H7 (cell line): ENCODE measurements at places on chromosomes 12 and 14.

DNA sequence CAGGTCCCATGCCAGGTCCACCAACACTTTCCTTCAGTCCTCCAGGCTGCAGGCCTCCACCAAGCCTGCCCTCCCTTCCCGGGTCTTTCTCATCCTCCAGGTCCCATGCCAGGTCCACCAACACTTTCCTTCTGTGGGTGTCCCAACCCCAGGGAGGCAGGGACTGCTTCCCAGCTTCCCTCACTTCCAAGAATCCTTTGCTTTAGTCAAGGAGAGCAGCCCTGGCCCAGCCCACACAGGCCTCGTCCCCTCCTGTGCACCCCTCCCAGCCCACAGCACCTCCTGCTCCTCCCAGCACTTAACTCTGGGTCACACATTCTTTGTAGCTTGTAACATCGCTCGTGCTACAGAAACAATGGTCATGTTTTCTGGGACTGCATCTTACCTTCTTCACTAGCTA, 72.9 kb downstream of the TESC start:
- DNase-seq, result no peak

DNA sequence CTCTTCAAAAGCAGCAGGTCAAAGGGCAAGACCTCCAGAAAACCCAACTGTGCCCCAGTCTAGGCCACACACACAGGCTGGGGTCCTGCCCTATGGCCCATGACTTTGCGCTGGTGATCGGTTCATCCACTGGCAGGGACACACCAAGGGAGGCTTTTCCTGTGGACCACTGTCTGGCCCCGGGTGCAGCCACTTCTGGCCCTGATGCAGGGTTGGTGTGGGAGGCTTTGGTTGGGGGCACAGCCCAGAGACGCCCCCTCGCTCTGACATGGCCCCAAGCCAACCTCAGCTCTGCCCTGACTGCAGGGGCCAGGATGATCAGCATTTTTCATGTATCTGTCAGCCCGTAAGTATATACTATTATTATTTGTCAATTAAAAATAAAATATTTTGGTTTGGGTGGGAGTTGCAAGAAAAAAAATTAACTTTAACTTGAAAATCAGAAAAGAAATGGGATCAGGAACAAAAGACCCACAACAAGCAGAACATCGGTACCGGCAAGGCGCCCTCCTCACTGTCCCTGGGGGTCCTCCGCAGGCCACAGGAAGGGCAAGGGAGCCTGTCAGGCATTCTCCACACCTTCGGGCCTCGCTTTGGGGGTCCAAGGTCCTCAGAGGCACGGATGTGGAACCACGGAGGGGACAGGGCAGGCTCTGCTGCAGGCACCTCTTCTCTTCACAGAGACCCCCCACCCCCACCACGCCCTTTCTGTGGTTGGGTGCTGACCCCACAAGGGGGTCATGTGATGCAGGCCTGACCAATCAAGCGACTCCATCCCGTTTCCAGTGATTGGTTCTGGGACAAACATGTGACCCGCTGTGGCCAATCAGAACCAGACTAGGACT, 181.5 kb upstream of the SFSWAP start:
- no peak for DNase-seq

- DNase-seq, result no peak
These were observed 177.3 kb upstream of the BMP4 start for GRCh38 chr14:54133896-54134295.

- DNase-seq, result peak; percentile 84
These were observed 62.6 kb downstream of the SMUG1 start for GRCh38 chr12:54126029-54126695.

GRCh38 chr12:63006536-63006935, 71.6 kb upstream of the PPM1H start:
- DNase-seq, result no peak

DNA sequence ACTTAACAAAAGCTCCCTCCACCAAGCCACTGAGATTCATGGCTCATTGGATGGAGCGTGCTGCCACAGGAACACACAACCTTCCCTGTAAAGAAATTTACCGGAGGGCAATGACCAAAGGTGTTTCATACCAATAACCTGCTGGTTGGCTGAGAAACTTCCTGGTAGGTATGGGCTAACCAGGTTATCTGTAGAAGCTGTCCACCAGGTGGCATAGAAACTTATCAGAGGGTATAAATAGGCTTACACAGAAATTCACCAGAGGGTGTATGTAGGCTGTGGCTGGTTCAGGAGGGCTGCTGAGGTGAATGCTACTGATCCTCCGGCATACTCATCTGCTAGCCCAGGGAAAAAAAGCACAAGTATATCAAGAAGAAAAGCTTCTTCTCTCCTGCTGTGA, 27.1 kb upstream of the MTERF2 start:
- DNase-seq, result peak; percentile 15

DNA sequence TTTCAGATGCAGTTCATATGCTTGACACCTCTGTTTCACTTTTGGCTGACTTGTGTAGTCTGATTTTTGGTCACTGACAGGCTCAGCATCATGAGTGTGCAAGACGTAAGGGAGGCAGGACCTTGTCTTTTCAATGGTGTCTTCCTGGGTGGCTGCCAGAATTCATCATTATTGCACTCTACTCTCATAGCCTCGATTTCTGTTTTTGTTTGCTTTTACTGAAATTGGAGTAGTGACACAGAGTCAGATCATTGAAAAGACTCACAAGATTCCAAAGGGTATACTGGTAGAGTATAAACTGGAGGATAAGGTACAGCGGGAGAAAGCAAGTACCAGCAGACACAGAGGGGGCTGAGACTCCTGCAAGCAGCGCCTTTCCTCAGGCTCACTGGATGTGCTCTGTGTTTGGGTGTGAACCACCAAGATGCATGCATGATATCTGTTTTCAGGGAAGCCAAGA, 126.3 kb upstream of the FGD4 start:
- DNase-seq, result no peak

- no peak for DNase-seq
These were observed 194.3 kb upstream of the RBM19 start for GRCh38 chr12:114160445-114160844.

GRCh38 chr12:49843411-49843810, 505 bp upstream of the BCDIN3D start:
- DNase-seq, result no peak

DNA sequence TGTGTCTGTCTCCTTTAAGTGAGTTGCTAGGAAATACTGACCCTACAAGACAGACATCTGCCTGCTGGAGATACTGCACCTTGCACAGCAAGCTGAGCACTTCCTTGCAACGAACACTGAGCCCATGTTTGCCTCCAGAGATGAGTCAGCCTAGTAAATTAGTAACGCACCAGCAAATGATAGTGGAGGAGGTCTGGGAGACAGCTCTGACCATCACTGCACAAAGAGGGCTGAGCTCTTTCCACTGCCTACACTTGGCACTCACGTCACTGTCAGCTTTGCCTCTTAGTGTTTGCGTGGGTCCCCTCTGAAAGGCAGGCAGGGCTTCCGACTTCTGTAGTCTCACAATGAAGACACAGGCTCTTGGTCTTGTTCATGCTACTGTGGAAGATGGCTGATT, 109.0 kb downstream of the APAF1 start:
- no peak for DNase-seq

DNA sequence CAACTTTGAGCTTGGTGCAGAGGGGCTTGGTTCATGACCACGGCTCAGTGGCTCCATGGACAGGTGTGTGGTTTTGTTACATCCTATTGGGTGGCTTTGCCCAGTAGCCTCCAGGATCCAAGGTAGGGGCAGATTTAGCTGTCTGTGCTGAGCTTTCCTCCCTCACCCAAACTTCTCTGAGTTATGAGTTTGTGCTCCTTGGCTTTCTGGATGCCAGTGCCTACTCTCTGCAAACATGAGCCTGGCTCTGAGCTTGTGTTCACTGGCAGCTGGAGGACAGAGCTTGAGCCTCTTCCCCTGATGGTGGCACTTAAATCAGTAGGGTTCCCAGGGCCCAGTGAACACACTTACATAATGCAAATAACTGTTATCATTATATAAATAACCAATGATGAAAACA, 45.3 kb upstream of the HECTD1 start:
- no peak for DNase-seq

GRCh38 chr14:52119030-52119429, 50.2 kb upstream of the NID2 start:
- no peak for DNase-seq

DNA sequence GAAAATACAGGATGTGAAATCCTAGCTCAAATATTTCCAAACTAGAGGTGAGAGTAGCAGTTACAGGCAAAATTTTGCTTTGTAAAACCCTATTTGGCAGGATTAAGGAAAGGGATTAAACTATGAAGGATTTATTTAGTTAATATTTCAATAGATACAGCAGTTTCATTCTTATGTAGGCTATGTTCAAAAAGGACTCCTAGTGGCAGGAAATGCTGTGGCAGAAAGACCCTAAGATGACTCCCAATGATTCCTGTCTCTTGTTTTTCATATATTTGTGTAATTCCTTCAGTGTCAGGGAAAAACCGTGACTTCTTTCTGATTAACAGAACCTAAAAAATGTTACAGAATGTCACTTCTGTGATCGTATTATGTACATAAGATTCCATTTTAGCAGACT, 299.5 kb upstream of the RPL10L start:
- no peak for DNase-seq

DNA sequence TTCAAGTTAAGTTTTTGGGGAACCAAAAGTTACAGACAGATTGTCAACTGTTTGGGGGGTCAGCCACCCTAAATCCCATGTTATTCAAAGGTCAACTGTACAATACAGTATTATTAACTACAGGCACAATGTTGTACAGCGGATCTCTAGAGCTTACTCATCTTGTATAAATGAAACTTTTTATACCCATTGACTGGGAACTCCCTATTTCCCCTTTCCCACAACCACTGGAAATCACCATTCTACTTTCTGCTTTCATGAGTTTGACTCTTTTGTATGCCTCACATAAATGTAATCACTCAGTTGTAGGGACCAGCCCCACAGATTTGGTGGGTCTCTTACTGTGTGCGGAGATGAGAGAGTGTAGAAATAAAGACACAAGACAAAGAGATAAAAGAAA, 57.8 kb downstream of the SLCO1B3 start:
- no peak for DNase-seq

- peak; percentile 83 for DNase-seq
These were observed 85.0 kb downstream of the KIF26A start for GRCh38 chr14:104223101-104224041.

DNA sequence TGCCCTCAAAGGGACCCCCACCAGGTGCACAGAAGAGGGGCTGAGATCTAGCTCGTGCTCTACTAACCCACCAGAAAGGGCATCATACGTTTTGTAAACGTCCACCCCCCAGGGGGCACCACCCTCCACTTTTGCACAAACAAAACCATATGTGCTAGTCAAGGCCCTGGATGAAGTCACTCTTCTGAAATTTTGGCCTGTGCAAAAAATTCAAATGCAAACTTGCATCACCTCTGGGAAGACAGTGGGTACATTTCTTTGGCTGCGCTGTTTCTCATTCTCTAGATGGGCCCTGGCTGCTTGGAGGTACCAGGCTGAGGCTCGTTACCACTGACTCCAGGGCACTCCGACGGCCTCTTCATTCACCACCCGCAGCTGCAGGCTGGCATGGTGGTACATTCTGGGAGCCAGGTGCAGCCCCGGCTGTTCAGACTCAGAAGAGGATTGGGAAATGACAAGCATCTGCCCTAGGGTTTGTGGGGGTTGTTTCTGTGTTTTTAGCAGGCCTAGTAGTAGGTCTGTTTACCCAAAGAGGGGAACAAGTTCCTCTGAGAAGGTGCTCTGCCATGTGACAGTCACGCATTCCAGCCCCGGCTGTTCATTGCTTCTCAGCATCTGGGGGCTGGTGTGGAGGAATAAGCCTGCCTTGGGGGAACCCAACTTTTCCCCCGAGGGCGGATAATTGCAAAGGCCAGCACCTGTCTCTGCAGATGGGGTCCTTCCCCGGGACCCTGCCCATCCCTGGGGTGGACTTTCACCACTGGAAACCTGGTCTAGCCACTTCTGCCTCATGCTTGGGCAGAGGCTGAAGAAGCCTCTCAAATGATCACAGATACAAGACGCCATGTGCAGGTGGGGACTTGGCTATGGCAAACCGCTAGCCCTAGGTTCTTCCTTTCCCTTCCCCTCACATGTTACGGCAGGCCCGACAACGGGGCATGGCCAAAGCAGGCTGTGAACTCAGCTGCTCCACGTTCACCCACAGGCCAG, 147.6 kb downstream of the DPF3 start:
- no peak for DNase-seq

- DNase-seq, result no peak
These were observed 113.1 kb downstream of the CCDC60 start for GRCh38 chr12:119447618-119448017.

DNA sequence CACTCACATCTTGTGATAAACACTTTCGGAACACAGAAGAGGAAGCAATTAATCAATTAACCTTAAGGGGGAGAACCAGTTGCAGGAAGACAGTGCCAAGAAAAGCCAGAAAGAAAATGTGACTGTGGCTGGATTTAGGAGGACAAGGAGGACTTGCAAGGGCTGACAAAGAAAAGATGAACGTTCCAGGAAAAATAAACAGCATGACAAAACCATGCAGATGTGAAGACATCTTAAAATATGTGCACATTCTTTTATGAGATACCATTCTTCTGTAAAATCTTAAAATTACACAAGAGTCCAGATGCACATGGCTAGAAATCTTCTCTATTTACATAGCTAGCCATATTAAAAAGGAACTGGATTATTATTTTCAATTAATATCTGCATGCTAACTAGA, 33.4 kb downstream of the KITLG start:
- DNase-seq, result no peak

GRCh38 chr14:95319312-95320077, at the start of gene CLMN:
Gene CLMN, minus strand, starts transcription at chr14:95319908. Its CDS starts 116 bp downstream, at chr14:95319792.
- peak; percentile 97 for DNase-seq

DNA sequence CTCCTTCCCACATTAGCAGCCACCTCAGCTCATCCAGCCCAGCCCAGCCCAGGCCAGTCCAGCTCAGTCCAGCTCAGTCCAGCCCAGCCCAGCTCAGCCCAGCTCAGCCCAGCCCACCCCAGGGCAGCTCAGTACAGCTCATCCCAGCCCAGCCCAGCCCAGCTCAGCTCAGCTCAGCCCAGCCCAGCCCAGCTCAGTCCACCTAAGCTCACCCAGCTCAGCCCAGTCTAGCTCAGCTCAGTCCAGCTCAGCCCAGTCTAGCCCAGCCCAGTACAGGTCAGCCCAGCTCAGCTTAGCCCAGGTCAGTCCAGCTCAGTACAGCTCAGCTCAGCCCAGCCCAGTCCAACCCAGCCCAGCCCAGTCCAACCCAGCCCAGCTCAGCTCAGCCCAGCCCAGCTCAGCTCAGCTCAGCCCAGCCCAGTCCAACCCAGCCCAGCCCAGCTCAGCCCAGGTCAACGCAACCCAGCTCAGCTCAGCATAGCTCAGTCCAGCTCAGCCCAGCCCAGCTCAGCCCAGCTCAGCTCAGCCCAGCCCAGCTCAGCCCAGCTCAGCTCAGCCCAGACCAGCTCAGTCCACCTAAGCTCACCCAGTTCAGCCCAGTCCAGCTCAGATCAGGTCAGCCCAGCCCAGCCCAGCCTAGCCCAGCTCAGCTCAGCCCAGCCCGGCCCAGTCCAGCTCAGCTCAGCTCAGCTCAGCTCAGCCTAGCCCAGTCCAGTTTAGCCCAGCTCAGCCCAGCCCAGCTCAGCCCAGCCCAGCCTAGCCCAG, 63.0 kb downstream of the TMEM121 start:
- DNase-seq, result no peak
